ENCODE measurements at places on chromosomes 2 and 18. TPM values are rescaled to one million over a fixed set of nuclear protein-coding genes. Genes with fewer than 3 reads are reported as not detected.

Gene VWC2L
- not detected for polyA plus RNA-seq

Gene GKN2
- not detected for polyA plus RNA-seq

Gene ABCB11
- 0.13 TPM for polyA plus RNA-seq

Gene KIF5C
- polyA plus RNA-seq, result 18.8 TPM

Gene MC5R
- polyA plus RNA-seq, result not detected

Gene FBXO15
- polyA plus RNA-seq, result 8.7 TPM

Gene FEZ2
- polyA plus RNA-seq, result 13.9 TPM

Gene FSHR
- not detected for polyA plus RNA-seq

Gene NDUFAF7
- polyA plus RNA-seq, result 31.9 TPM

Gene ILKAP
- polyA plus RNA-seq, result 110 TPM

Gene OBSL1
- 408 TPM for polyA plus RNA-seq

Gene CD226
- 0.13 TPM for polyA plus RNA-seq

Gene DNAJC5G
- not detected for polyA plus RNA-seq
